ENCODE measurements at places on chromosomes 1 and 21.
A peak's percentile ranks its signal among the peaks of the same experiment; 100 is the strongest.

- no peaks in the 10 kb centered on the region for H3K36me3 ChIP-seq
- H3K4me1 ChIP-seq = no peaks in the 10 kb centered on the region
- no peak overlapping the region for H3K4me3 ChIP-seq
- H3K27ac ChIP-seq = no peak overlapping the region
- DNase-seq = no peak
These were observed 11.6 kb upstream of the IFNAR1 start for GRCh38 chr21:33313183-33313582.

DNA sequence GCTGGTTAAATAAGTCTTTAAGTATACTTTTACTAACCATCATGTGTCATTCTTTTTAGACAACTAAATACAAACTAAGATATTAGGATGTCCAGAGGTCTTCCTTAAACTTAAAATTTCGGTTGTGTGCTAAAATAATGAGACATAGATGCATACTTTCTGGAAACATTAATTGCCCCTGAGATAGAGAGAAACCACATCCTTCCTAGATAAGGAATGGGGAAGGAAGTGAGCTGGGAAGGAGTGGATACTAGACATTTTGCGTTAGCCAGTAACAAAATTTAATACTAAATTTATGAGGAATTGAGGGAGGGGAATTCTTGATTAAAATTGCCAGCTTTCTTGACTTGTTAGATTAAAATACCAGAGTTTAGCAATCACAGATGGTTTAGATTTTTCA lies 37.1 kb upstream of the PTGS2 start:
- no peaks in the 10 kb centered on the region for H3K4me1 ChIP-seq
- no peaks in the 10 kb centered on the region for H3K36me3 ChIP-seq
- no peak for DNase-seq

DNA sequence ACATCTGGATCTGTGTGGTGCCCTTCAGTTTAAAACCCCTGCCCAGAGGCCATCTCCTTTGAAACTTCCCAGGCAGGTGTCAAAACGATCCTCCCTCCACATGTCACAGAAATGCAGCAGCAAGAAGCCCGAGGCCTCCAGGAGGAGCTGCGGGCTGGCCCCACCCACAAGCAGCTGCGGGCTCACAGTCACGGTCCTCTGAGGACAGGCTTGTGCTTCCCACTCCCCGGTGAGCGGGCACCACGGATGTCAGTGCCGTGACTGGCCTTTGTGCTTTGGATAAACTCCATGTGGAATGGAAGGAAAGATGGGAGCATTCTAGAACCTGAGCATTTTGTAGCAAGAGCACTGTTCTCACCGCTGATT lies 65.8 kb downstream of the SIK1 start:
- no peak for DNase-seq
- H3K4me1 ChIP-seq = peaks cover 21% of the 10 kb centered on the region
- peak overlapping the region; percentile 29 for H3K4me3 ChIP-seq
- H3K27ac ChIP-seq = peak overlapping the region; percentile 90
- H3K36me3 ChIP-seq = no peaks in the 10 kb centered on the region

GRCh38 chr1:104456724-104457123 lies 707.0 kb downstream of the AMY1C start:
- no peaks in the 10 kb centered on the region for H3K27me3 ChIP-seq
- no peak for DNase-seq
- H3K27ac ChIP-seq = no peak overlapping the region
- H3K4me3 ChIP-seq = no peak overlapping the region

DNA sequence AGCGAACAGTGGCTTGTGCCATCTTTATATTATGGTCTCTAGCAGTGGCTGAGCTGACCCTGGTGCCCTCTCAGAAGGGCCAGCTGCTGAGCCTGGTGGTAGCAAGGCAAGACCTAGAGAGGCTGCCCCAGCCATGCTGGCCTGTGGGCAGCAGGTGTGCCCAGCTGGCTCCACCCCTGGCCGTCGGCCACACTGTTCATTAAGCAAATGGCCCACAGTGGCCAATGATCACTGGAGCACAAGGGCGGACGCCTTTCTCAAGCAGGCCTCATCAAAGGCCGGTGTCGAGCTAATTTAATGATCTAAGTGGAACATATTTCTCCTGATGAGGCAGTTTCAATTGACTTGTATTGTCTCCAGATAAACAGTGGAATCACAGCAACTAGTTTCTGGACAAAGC lies 89.4 kb downstream of the GRIK3 start:
- no peaks in the 10 kb centered on the region for H3K36me3 ChIP-seq
- H3K27ac ChIP-seq = no peak overlapping the region
- DNase-seq = no peak
- no peak overlapping the region for H3K4me3 ChIP-seq
- H3K4me1 ChIP-seq = no peaks in the 10 kb centered on the region
- peaks cover 3% of the 10 kb centered on the region for H3K27me3 ChIP-seq

GRCh38 chr1:35809114-35810095 lies 1.6 kb downstream of the AGO4 start:
- no peaks in the 10 kb centered on the region for H3K27me3 ChIP-seq
- peak overlapping the region; percentile 47 for H3K27ac ChIP-seq
- peak overlapping the region; percentile 86 for H3K4me3 ChIP-seq
- H3K36me3 ChIP-seq = no peaks in the 10 kb centered on the region

DNA sequence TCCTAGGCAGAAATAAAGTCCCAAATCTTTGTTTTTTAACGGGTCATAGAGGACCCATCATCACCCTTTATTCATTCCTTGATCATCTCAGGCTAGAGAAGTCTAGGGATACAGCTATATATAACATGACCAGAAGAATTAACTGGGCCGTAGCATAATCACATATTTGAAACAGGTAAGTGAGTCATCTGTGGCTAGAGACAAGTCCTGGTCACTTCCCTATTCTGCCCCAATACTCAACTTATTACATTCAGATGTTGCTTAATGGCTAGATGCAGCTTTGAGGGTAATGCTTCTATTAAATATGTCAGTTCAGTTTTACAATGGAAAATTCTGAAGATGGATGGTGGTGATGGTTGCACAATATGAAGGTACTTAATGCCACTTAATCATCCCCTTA lies 47.0 kb downstream of the EXO1 start:
- H3K4me1 ChIP-seq = no peaks in the 10 kb centered on the region
- H3K4me3 ChIP-seq = no peak overlapping the region
- no peaks in the 10 kb centered on the region for H3K27me3 ChIP-seq
- H3K36me3 ChIP-seq = no peaks in the 10 kb centered on the region

- no peaks in the 10 kb centered on the region for H3K27me3 ChIP-seq
- no peak for DNase-seq
- no peak overlapping the region for H3K27ac ChIP-seq
- H3K4me3 ChIP-seq = no peak overlapping the region
These were observed 493.5 kb downstream of the DPYD start for GRCh38 chr1:97427371-97427770.

GRCh38 chr21:24163539-24163938 lies 1443.7 kb downstream of the MRPL39 start:
- no peak overlapping the region for H3K27ac ChIP-seq
- H3K4me1 ChIP-seq = no peaks in the 10 kb centered on the region
- H3K27me3 ChIP-seq = no peaks in the 10 kb centered on the region
- no peaks in the 10 kb centered on the region for H3K36me3 ChIP-seq
- no peak overlapping the region for H3K4me3 ChIP-seq
- no peak for DNase-seq

- H3K4me1 ChIP-seq = peaks cover 4% of the 10 kb centered on the region
- H3K36me3 ChIP-seq = peaks cover 20% of the 10 kb centered on the region
- no peak overlapping the region for H3K27ac ChIP-seq
- DNase-seq = no peak
- no peaks in the 10 kb centered on the region for H3K27me3 ChIP-seq
These were observed 15.8 kb downstream of the HSPG2 start for GRCh38 chr1:21921100-21921875.

DNA sequence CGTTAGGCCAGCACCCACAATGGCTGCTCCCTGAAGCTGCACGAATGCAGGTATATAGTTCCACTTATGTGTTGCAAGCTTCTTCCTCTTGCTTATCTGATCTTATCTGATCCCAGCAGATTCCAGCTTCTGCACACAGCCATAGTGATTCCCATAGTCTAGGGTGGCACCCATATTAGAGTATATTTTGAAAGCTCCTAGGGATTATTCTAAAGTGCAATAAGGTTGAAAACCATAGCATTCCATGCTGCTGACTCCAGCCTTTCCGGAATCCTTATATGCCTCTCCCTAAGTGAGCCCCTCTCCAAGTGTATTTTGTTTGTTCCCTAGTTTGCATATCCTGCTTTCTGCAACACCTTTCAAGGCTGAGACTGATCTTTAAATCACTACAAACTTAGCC lies 432.0 kb downstream of the SETD4 start:
- DNase-seq = no peak
- H3K4me3 ChIP-seq = no peak overlapping the region
- no peak overlapping the region for H3K27ac ChIP-seq
- no peaks in the 10 kb centered on the region for H3K36me3 ChIP-seq

- no peak for DNase-seq
- H3K36me3 ChIP-seq = peaks cover 10% of the 10 kb centered on the region
- peak overlapping the region; percentile 98 for H3K27ac ChIP-seq
- peaks cover 7% of the 10 kb centered on the region for H3K4me1 ChIP-seq
- no peaks in the 10 kb centered on the region for H3K27me3 ChIP-seq
- peak overlapping the region; percentile 100 for H3K4me3 ChIP-seq
These were observed 4.2 kb downstream of the PPP1R15B start for GRCh38 chr1:204407295-204407971.

DNA sequence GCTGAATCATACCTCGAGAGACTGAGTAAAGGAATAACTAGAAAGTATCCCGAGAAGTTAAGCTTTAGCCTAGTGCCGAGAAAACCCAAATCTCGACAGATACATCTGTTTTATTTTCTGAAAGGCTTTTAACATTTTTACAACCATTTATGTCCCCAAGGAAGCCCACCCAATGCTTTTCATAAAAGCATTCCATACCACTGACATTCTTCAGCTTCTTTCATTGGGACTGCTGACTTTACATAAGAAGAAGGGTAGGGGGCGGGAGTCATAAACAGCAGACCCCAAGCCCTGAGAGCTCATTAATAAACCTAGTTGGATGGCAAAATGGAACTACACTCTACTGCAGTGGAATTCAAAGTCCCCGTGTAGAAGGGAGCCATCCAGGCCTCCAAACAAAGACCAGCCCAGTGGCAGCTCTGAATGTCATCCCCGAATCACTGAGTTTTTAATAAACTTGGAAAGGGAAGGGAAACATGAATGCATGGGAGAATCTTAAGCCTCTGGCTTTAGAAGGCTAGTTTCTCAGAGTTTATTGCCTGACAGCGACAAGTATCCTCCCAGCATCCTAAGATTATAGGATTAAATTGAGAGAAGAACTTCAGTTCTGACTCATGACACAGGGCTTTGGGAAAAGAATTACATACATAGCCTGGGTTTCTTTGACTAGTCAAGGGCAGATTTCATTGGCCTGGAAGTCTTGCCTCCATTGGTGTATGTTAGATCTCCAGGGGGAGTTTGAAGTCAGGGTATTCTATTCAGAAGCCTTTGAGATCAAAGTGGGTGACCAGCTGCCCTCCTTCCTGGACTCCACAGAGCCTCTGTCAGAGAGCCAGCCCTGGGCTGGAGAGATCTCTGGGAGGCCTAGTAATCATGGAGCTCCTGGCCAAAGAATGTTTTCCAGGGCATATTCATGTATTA lies 3.7 kb downstream of the ATF3 start:
- no peak overlapping the region for H3K27ac ChIP-seq
- H3K4me3 ChIP-seq = no peak overlapping the region

GRCh38 chr1:30700528-30701257 lies 22.7 kb downstream of the MATN1 start:
- peak overlapping the region; percentile 23 for H3K27ac ChIP-seq
- H3K36me3 ChIP-seq = no peaks in the 10 kb centered on the region
- H3K4me1 ChIP-seq = peaks cover 25% of the 10 kb centered on the region
- DNase-seq = no peak
- H3K4me3 ChIP-seq = no peak overlapping the region

- H3K27me3 ChIP-seq = no peaks in the 10 kb centered on the region
- H3K27ac ChIP-seq = no peak overlapping the region
- H3K4me3 ChIP-seq = no peak overlapping the region
- no peaks in the 10 kb centered on the region for H3K4me1 ChIP-seq
- DNase-seq = no peak
- H3K36me3 ChIP-seq = no peaks in the 10 kb centered on the region
These were observed 64.0 kb upstream of the RGS21 start for GRCh38 chr1:192252776-192253175.

DNA sequence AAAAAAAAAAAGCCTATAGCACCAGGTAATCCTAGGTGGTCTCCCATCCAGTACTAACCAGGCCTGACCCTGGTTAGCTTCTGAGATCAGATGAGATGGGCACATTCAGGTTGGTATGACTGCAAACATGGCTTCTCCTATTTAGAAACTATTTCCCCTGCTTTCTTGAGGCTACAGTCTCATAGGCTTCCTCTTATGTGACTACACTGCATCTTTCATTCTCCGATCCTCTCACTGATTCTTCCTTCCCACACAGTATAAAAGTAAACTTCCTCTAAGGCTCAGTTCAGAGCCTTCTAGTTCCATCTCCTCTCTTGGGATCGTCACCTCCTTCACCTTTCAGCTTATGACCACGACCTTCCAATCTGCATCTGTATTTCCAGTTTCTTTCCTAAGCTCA lies 30.4 kb upstream of the RNF2 start:
- H3K27ac ChIP-seq = no peak overlapping the region
- no peak for DNase-seq
- H3K27me3 ChIP-seq = no peaks in the 10 kb centered on the region

- no peaks in the 10 kb centered on the region for H3K4me1 ChIP-seq
- no peak overlapping the region for H3K27ac ChIP-seq
- H3K4me3 ChIP-seq = no peak overlapping the region
- no peaks in the 10 kb centered on the region for H3K36me3 ChIP-seq
- no peak for DNase-seq
- H3K27me3 ChIP-seq = peaks cover 24% of the 10 kb centered on the region
These were observed 224.5 kb upstream of the CSF3R start for GRCh38 chr1:36707221-36707620.

GRCh38 chr1:88751714-88752113 lies 67.6 kb downstream of the PKN2 start:
- no peaks in the 10 kb centered on the region for H3K36me3 ChIP-seq
- no peak for DNase-seq
- H3K27me3 ChIP-seq = no peaks in the 10 kb centered on the region
- no peaks in the 10 kb centered on the region for H3K4me1 ChIP-seq
- H3K4me3 ChIP-seq = no peak overlapping the region

DNA sequence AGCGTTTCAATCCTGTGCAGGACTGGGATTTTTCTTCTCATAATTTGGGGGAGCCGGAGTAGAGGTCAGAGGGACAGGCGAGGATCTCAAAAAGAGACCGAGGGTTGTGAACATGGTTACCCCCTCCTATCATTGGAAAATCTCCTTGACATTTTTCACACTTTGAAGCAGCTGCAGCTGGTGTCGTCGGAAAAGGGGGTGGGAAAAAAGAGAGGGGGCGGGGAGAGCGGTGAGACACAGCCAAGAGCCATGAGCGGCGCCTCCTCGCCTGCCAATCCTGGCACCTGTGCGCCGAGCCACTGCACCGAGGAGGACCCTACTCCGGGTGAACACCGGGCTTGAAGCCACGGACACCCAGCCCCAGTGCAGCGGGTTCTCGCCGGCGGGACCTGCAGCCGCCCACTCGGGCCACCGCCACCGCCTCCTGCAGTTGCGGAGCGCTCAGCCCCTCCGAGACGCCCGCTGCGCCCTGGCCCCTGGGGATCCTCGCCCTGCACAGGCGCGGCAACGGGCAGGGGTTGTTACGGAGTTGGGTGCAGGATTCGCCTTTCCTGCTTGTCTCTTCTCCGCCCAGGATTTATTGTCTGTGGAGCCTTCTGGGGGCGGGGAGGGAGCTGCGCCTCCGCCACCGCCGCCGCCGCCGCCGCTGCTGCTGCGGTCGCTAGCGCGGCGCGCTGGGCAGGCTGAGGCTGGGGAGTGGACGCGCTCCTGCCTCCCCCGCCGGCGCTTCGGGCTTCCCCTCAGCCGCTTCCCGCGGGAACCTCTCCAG lies at the start of gene LRRC7:
LRRC7 (plus strand) TSS at position 271 of the 769 bp plus-strand sequence. CDS start 718 bp downstream, outside the sequence.
- peaks cover 15% of the 10 kb centered on the region for H3K4me1 ChIP-seq
- H3K27me3 ChIP-seq = peaks cover 18% of the 10 kb centered on the region
- H3K27ac ChIP-seq = no peak within 1 kb of the TSS
- H3K4me3 ChIP-seq = peak within 1 kb of the TSS; percentile 51

Data from keratinocyte (primary cell).